ENCODE measurements at places on chromosomes 6 and 20. TPM values are rescaled to one million over a fixed set of nuclear protein-coding genes. Genes with fewer than 3 reads are reported as not detected.

HAO1 gene
- 1.0 TPM for polyA plus RNA-seq

FAM162B gene
- 3.2 TPM for polyA plus RNA-seq

DYNLT2 gene
- 4.2 TPM for polyA plus RNA-seq

SPTLC3 gene
- polyA plus RNA-seq: 36.3 TPM

NMBR gene
- polyA plus RNA-seq: 0.22 TPM

PACRG gene
- polyA plus RNA-seq: 0.91 TPM

MTFR2 gene
- polyA plus RNA-seq: 1.9 TPM

KCNB1 gene
- 1.0 TPM for polyA plus RNA-seq

FABP7 gene
- polyA plus RNA-seq: not detected

PDYN gene
- not detected for polyA plus RNA-seq

PHACTR1 gene
- polyA plus RNA-seq: 6.1 TPM

TMEM74B gene
- polyA plus RNA-seq: 5.5 TPM

SMPDL3A gene
- 115 TPM for polyA plus RNA-seq

AGER gene
- 21.2 TPM for polyA plus RNA-seq

FAM83B gene
- 5.6 TPM for polyA plus RNA-seq

TNNC2 gene
- polyA plus RNA-seq: 0.51 TPM

TRIM10 gene
- 1.1 TPM for polyA plus RNA-seq

FAXC gene
- polyA plus RNA-seq: 8.3 TPM

HSF2 gene
- polyA plus RNA-seq: 17.5 TPM

EFCAB8 gene
- polyA plus RNA-seq: not detected

NOL7 gene
- 116 TPM for polyA plus RNA-seq

ZNF341 gene
- 3.1 TPM for polyA plus RNA-seq

GPX5 gene
- polyA plus RNA-seq: not detected

CYP39A1 gene
- 2.8 TPM for polyA plus RNA-seq

GPR63 gene
- 2.4 TPM for polyA plus RNA-seq

SALL4 gene
- 8.5 TPM for polyA plus RNA-seq

LAMA2 gene
- polyA plus RNA-seq: 12.3 TPM

YIPF3 gene
- polyA plus RNA-seq: 163 TPM

OXT gene
- 3.4 TPM for polyA plus RNA-seq

SNRPB gene
- polyA plus RNA-seq: 213 TPM

PSORS1C2 gene
- not detected for polyA plus RNA-seq

SLC17A1 gene
- polyA plus RNA-seq: 2.2 TPM

HCRTR2 gene
- polyA plus RNA-seq: 0.35 TPM

ZSCAN23 gene
- 1.4 TPM for polyA plus RNA-seq

SLC13A3 gene
- polyA plus RNA-seq: 9.4 TPM

PPP1R14C gene
- 3.8 TPM for polyA plus RNA-seq

RRAGD gene
- polyA plus RNA-seq: 9.4 TPM

SH3BGRL2 gene
- polyA plus RNA-seq: 23.4 TPM

CDH4 gene
- 0.73 TPM for polyA plus RNA-seq

KCNQ2 gene
- polyA plus RNA-seq: 4.3 TPM

HTR1E gene
- polyA plus RNA-seq: 4.3 TPM

BHLHE23 gene
- not detected for polyA plus RNA-seq

PPIL4 gene
- 31.4 TPM for polyA plus RNA-seq

ABHD12 gene
- polyA plus RNA-seq: 150 TPM

KCNK5 gene
- 10.7 TPM for polyA plus RNA-seq

PLTP gene
- polyA plus RNA-seq: 823 TPM

IL17F gene
- not detected for polyA plus RNA-seq

COL20A1 gene
- not detected for polyA plus RNA-seq

TP53TG5 gene
- polyA plus RNA-seq: 0.23 TPM

ADGRF1 gene
- polyA plus RNA-seq: 0.32 TPM

BMP2 gene
- polyA plus RNA-seq: 64.6 TPM

ME1 gene
- 19.7 TPM for polyA plus RNA-seq

MAP3K7 gene
- polyA plus RNA-seq: 21.5 TPM

MACROD2 gene
- 2.4 TPM for polyA plus RNA-seq

SLC17A2 gene
- polyA plus RNA-seq: 2.2 TPM

TRIM31 gene
- 5.0 TPM for polyA plus RNA-seq

SNAP91 gene
- polyA plus RNA-seq: 1.4 TPM

BPIFB3 gene
- not detected for polyA plus RNA-seq

TRDN gene
- polyA plus RNA-seq: 0.39 TPM

SLC32A1 gene
- polyA plus RNA-seq: not detected
